ENCODE measurements at places on chromosomes 5 and 9.
A peak's percentile ranks its signal among the peaks of the same experiment; 100 is the strongest.

- DNase-seq, result no peak
Measured at GRCh38 chr5:14443671-14444093, 137.9 kb upstream of the OTULINL start.

DNA sequence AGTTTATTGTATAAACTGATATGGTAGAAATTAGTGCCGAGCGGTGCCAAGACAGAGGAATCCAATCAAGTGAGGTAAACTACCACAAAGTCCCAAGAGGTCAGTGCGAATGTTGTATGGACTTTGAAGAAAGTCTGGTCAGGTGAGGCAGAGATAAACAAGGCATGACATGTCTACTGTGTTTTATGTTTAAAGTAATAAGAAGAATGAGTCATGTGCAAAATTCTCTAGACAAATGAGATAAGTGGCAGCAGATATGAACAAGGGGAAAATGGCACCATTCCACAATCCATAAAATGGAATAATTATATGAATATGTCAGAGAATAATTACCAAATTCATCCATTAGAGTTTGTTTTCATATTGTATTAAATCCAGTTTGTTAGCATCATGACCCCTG lies 364.1 kb upstream of the CCNH start:
- no peak for DNase-seq

DNA sequence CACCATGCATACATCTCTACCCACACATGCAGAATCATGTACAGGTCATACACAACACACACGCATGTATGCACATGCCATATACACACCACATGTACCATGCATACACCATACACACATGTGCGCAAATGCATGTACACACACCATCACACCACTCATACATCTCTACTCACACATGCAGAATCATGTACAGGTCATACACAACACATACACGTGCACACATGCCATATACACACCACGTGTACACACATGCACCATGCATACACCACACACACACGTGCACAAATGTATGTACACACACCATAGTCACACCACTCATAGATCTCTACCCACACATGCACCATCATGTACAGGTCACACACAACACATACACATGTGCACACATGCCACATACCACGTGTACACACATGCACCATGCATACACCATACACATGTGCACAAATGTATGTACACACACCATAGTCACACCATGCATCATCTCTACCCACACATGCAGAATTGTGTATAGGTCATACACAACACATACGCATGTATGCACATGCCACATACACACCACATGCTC lies 14.0 kb downstream of the GRIN1 start:
- no peak for DNase-seq

DNA sequence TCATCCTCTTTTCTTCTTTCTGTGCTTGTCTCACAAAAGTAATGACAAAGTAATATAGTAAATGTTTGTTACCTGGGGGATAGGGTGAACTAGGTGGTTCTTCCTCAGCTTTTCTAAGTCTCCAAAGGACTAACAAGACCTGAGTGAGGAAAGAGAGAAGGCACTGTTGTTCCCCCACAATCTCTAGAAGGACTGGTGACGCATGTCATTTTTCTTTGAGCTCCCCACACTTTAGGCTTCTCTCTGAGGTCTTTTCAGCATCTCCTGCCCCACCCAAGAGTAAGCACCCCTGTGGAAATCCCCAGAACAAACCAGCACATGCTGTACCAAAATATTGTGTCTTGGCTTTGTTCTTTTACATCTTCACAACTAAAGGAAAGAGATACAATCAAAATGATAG lies 2.4 kb upstream of the IL7R start:
- peak; percentile 30 for DNase-seq

GRCh38 chr9:85024374-85024773 lies 354.8 kb downstream of the NTRK2 start:
- no peak for DNase-seq

DNA sequence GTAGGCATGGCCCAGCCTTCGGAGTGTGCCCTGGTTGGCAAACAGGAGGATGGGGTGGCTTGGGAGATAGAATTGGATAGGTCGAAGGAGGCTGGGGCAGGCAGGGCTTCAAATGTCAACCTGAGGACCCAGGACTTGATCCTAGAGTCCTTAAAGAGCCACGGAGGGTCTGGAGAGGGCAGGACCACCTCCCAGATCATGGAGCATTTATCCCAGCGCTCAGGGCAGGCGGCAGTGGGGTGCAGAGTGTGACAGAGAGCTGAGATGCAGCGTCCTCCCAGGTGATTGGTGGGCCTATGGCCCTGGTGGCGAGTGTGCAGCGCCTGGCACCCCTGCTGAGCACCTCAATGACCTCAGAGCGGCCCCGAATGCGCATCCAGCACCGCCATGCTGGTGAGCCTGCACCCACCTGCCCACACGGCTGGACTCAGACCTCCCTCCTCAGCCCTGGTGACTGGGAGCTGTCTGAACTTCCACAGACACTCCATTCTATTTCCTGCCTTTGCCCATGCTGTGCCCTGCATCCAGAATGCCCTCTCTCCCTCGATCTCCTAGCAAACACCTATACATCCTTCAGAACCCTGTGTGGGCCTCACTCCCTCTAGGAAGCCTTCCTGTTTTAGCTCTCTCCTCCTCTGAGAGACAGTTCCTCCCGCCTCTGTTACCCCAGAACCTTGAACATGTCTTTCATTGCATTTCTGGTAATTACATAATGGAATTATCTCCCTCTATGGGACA lies 6.3 kb downstream of the ADGRD2 start:
- no peak for DNase-seq

DNA sequence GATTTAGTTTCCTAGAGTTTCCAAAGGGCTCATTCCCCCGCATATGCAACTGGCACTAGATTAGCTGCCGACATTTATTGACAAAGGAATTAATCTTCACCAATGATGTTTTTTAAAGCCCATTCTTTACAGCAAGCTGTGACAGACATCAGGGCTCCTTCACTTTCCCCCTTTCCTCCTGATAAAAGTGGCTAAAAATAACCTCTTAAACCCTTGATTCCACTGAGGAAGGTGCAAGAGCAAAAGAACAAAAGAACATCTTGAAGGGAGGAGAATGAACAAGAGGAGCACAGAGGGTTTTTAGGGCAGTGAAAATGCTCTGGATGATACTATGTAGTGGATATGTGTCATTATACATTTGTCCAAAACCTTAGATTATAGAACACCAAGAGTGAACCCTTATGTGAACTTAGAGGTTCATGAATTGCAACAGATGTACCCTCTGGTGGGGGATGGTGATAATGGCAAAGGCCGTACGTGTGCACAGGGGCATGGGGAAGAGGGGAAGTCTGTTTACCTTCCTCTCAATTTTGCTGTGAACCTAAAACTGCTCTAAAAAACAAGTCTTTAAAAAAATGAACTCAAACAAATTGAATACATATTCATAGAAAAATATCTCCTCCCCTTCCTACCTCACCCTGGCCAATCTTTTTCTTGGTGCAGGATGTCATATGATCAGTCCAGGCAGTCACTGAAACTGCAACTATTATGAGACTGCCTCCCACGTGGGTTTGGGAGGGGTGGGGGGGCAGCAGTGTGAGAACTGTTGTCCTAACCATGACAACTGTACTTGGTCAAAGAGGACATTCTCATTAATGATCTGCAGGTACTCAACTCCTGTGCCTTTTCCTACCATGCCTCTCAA lies 83.0 kb downstream of the MARCHF3 start:
- no peak for DNase-seq

Measured in activated T-helper 1 cell treated with anti-CD3 and anti-CD28 coated beads, Interleukin-2, amount 50 U/mL, for 16 hours (primary cell).